ENCODE measurements at places on chromosomes 16 and 17.

GRCh38 chr17:179066-179432 lies 2.4 kb downstream of the DOC2B start:
- no peak for DNase-seq

DNA sequence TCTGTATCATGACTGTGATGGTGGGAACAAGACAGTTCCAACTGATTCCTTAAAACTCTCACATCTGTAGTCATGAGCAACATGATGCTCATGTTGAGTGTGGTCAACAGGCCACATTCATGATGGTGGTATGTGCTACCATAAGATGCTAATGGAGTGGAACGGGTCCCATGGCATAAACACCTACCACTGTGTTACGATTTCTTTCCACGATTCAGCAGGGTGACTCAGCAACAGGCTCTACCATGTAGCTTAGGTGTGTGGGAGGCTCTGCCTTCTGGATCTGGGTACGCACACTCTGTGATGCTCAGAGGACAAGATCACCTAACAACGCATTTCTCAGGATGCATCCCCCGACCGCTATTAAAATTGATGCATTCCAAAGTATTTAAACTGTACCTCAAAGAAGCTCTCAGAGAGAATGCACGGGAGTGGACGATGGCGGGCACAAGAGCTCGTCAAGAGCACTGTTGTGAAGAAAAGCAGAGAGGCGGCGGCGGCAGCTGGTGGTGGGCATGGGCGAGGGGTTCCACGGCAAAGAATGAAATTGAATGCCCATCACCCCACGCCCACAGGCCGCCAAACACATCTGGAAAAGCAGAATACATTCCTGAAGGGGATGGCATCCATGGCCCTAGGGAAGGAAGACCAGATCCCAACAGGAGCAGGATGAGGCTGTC lies 133.3 kb downstream of the ZNF778 start:
- peak; percentile 66 for DNase-seq

DNA sequence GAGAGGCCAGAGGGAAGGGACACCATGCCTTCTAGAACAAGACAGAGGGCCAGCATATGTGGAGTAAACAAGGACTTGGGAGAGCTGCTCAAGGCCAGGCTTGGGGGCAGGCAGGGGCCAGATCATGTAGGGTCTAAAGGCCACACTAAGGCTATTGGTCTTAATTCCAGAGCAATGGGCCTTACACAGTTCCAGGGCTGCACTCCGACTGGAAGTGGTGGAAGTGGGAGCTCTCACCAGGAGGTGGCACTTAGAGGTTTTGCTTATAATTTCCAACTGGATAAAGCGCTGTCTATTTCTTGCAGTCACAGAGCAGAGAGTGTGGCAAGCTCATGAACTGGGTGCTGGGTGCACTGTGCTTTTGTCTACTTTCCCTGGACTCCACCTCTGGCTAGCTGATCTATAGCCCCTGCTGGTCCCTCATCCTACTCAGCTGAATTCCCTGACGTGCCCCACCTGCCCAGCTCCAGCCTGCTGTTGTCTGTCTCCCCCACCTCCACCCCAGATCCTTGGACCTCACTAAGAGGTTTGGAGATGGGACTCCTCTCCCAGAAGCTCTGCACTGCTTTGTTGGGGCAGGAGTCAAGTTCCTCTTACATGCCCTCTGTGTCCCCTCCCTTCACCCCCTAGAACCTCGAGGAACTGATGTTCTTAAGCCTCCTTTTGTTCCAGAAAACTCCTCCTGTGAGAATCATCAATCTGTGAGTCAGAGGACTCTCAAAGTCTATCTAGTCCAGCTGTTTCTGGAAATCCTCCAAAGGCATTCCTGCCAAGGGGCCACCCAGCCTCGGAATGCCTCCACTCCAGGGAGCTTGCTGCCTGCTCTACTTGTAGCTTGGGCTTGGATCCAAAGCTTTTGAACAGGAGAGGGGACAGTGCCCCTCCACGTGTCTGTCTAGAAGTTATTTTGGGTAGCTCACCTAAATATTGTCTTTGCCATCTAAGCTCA lies 48.1 kb upstream of the KSR1 start:
- DNase-seq, result no peak

DNA sequence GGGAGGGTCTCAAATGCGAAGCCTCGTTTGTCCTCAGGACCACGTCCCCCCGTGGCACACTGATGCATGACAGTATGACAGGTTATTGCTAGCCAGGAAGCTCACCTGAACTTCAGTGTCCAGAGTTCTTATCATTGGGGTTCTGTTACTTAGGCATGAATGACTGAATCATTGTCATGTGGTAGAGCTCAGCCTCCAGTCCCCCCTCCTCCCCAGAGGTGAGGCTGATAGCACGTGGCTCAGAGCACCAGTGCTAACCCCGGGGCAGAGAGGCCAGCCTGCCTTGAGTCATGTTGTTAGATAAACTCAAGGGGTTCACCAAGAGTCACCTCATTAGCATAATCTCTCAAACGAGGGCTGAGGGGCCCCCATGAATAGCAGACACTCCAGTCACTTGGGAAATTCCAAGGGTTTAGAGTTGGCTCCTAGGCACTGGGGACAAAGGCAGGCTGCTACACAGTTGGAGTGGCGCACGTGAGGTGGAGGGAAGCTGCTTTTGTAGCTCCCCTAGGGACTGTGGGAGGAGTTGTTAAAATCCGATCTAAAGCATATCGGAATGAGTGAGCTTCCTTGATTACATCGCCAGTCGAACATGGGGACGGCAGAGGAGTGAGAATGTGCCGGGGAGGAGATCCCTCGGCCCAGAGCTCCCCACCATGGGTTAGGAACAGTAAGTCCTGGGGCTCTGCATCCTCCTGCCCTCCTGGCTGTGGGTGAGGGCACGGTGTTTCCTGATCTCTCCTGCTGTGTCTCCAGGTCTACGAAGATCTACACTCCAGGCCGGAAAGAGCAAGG lies 18.2 kb downstream of the DHX38 start:
- DNase-seq, result no peak

Measured in stimulated activated CD4-positive, alpha-beta T cell treated with anti-CD3 and anti-CD28 coated beads, Interleukin-2, amount 100 ng/mL, for 24 hours (primary cell).